NCI-H446 treated with DMSO at 0.1 percent for 48 hours (cell line): ENCODE measurements at places on chromosomes 16 and 17.

DNA sequence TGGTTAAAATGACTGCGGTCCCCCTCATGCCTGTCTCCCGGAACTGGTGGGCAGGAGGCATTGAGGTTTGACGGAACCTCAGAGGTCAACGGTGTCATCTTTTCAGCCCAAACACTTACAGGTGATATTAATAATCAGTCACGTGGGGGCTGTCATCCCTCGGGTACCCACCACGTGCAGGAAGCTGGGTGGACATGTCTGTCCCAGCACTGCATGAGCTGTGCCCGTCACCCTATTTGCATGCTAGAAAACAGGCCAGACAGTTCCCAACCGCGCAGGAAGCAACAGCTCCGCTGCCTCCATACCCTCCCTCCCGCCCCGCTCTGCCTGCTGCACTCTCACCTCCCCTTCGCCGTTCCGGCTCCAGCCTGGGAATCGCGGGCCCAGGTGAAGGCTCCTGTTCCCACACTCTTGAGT is 1.4 kb downstream of the SYNGR3 start:
- no peak for DNase-seq

DNA sequence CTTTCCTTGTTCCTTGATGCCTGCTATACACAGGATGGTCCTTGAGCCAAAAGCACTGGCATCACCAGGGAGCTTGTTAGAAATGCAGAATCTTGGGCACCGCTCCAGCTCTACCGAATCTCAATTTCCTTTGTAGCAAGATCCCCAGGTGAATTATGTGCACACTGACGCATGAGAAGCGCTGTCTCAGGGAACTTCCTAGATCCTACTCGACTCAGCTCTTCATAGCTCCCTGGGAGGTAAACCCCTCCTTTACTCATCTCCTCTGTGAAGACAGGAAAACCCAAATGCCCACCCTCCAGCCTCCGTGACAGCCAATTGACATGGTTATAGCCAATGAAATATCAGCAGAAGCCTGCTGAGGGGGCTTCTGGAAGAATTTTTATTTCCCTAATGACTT is 4.1 kb downstream of the USP31 start:
- no peak for DNase-seq

GRCh38 chr16:80664226-80664625 is 123.4 kb downstream of the DYNLRB2 start:
- DNase-seq = no peak

DNA sequence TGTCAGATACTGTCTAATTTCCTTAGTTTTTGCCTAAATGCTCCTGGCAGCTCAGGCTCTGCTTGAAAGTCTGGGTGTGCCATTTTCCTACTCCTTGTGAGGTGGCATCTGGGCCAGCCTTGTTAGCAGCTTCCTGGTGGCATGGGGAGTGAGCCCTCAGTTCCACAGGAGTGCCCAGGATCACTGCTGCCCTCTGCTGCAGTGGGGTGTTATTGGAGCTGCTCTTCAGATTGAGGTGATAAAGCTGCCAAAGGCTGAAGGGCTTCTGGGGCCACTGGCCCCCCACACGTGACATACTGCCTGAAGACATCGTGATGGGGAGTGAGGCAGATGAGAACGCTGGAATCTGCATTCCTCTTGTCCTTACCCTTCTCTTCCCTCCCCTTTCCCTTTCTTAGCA is 27.4 kb downstream of the CEP95 start:
- DNase-seq = no peak

- no peak for DNase-seq
These were observed 112.0 kb downstream of the NPIPB5 start for GRCh38 chr16:22622703-22623102.

GRCh38 chr17:16980061-16980460 is 8.1 kb upstream of the TNFRSF13B start:
- DNase-seq = no peak

GRCh38 chr17:29584452-29585079 is 4.9 kb downstream of the GIT1 start:
- DNase-seq = no peak

DNA sequence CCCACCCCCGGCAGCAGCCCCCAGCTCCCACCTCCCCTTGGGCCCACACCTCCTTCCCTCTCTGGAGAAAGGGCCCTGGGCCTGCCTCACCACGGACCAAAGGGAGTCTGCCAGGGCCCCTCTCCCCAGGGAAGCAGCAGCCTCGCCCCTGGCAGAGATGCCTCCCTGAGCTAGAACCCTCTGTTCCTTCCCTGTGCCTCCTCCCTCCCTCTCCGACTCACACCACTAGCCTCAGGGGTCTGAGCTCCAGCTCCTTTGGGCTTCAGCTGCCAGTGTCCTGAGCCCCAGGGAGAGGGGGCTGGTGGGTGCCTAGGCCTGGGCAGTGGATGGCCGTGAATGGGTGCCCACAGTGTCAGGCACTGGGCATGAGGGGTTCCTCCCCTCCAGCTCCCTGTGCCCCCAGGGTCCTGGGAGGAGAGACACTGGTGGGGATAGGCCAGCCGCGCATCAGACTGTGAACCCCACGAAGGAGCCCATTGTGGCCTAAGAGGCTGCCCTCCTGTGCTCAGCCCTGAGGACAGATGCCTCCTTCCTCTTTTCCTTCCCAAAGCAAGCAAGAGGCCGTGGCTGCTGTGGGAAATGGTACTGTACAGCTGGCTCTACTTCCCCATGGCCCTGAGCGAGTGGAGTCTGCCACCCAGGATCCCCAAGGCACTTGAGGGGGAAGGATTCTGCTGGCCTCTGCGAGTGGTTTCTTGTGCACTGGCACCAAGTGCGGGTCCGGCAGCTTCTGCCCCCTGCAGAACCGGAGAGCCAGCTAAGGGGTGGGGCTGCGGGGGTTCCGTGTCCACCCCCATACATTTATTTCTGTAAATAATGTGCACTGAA is 20.7 kb downstream of the MMP15 start:
- no peak for DNase-seq

- DNase-seq = no peak
These were observed 299.9 kb downstream of the WWOX start for GRCh38 chr16:78399384-78399783.

DNA sequence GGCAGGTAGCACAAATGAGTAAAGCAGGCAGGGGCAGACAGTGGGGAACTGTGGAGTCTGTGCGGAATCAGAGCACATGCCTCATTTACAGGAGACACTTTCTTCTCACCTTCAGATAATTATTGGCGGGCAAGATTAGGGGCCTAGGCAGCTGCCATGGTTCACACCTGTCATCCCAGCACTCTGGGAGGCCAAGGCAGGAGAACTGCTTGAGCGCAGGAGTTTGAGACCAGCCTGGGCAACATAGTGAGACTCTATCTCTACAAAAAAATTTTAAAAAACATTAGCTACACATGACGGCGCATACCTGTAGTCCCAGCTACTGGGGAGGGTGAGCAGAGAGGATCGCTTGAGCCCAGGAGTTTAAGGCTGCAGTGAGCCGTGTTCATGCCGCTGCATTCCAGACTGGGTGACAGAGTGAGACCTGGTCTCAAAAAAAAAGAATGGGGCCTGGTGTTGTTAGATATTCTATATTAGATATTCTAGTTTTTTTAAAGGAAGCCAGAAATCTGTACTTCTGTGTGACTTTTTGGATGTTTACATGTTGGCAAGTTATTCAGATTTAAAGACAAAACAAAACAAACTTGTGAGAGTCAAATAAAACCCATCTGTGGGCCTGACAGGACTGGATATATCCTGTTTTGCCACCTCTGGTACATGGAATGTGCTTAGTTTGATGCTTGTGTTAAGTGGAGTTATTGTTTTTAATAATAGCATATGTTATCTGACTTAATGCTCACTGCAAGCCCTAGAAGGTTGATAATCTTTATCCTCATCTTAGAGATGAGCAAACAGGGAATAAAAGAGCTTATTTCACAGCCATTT is 4.9 kb upstream of the LPCAT2 start:
- no peak for DNase-seq

DNA sequence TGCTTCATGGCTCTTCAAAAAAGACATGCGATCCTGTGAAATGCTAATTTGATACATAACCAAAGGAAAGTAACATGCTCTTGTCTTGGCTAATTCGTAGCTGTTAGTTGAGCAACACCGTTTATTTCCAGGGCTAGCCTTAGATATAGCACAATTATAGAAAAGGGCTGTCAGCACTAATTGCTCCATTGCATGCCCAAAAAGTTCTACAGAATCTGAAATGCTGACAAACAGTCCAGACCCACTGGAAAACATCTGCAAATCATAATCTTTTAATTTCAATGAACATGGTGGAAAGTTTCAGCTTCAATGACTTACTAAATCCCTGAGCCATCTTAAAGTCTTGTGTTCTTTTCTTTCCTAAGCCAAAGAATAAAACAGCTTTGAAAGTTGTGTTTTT is 42.9 kb upstream of the NUDT7 start:
- no peak for DNase-seq

GRCh38 chr16:88374736-88375135 is 8.0 kb upstream of the ZNF469 start:
- DNase-seq = no peak

DNA sequence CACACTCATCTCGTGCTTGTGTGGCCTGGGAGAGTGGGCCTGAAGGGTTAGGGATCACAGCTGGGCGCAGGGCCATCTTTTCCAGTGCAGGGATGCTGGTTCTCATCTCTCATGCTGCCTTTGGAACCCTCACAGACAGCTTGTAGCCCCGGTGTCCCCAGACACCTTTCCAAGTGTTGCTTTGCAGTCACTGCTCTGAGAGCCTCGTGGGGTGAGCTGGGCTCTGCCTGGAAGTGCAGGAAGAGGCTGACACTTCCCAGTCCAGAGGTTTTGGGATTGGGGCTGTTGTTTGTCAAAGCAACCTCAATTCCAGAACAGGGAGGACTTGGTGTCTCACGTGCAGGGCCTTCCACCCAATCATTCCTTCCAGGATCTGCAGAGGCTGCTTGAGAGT is 28.2 kb downstream of the TBX4 start:
- no peak for DNase-seq

- no peak for DNase-seq
These were observed 5.3 kb upstream of the TAOK1 start for GRCh38 chr17:29384901-29385300.

GRCh38 chr16:3274490-3274889 is 8.8 kb upstream of the ZNF263 start:
- no peak for DNase-seq

DNA sequence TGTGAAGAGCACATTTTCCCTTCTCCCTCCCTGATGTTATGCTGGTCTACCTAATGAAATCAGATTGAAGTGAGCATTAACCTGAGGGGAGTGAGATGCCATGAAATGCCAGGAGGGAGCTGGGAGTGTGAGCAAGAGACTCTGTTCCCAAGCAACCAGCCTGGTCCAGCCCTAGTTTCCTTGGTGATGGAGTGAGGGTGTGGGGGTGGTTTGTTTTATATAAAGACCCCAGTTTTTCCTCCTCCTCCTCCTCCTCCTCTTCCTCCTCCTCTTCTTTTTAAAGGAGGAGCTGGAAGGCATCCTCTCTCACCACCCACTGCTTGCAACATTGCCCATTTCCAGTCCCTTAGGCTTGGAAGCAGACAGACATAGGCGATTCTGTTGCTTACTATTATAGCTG is 97.1 kb downstream of the DNAH3 start:
- no peak for DNase-seq

DNA sequence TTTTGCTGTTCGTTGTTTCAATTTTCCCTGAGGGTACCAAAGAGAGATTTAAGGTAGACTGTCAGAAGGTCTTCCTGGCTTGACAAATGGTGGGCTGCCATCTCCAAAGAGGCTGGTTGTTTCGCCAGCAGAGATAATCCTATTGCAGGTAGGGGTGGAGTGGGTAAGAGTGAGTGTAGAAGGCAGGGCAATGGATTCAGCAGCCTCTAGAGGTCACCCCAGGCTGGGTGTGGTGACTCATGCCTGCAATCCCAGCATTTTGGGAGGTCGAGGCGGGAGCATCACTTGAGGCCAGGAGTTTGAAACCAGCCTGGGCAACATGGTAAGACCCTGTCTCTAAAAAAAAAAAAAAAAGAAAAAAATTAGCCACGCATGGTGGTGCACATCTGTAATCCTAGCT is 34.6 kb downstream of the DCAKD start:
- DNase-seq = no peak

GRCh38 chr17:59762049-59762823 is 54.8 kb downstream of the VMP1 start:
- DNase-seq = no peak

DNA sequence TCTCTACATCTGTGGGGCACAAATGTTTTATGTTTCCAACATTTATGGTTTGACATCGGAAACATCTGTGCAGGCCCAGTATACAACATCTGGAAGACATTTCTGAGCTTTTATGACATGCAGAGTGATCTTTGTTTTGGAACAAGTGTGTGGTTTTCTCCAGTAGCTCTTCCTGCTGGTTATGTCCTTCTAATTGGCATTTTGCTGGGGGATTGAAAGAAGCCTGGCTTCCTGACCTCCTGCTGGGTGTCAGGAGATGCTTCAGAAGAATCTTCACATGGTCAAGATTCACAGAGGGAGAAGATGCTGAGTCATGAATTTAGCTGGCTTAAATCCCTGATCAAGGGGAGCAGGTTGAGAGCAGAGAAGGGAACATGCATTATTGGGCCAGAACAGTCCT is 279.5 kb upstream of the MYOCD start:
- no peak for DNase-seq

DNA sequence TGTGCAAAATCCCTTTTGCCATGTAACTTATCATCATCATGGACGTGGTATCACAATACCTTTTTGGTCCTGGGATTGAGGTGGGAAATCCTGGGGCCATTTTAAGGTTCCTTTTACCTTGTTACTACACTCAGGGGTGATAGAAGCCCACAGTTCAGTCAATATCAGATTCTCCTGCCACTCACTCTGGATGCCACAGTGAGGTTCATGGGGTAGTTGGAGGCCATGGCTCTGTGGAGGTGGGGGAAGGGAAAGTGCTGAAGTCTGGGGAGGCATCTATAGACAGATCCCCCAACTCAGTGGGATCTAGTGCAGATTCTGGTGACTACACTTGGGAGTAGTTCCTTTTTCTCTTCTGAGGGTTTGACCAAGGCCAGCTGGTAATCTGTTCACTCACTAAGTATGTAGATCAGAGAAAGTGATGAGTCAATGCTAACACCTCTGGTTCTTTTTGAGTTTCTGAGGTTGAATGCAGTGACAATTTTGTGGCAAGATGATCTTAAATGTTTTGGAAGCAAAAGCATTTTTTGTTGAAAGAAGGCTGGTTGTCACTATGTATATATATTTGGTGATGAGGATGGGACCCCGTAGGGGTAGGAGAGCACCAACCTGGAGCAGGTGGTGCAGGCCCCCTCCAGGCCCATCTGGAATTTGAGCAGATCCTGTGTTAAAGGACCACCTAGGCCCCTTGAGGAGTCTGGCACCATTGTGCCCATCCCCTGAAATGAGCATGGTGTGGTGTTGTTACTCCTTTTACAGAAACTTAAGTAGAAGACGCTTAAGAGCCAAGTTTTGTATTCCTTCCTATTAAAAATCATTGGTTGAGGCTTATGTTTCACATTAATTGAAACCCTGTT is 18.8 kb upstream of the IRF8 start:
- DNase-seq = no peak

DNA sequence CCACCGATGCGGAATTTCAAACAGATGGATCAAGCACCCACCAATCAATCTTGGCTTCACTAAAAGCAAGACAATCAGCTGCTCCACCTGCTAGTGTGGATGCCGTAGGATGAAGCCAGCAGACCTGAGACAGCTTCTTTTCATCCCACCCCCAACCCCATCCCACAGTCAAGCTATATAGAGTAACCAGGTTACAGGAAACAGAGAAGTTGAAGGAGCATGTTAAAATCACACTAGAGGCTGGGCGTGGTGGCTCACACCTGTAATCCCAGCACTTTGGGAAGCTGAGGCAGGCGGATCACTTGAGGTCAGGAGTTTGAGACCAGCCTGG is 37.7 kb downstream of the CMTM4 start:
- DNase-seq = no peak

GRCh38 chr16:55466209-55466608 is 12.8 kb upstream of the MMP2 start:
- no peak for DNase-seq
